Stimulated activated CD4-positive, alpha-beta T cell treated with anti-CD3 and anti-CD28 coated beads, Interleukin-12 subunit alpha, Interleukin-12 subunit beta, amount 100 ng/mL, for 24 hours (primary cell): ENCODE measurements at places on chromosomes 5 and 9.

- no peak for DNase-seq
Measured at GRCh38 chr5:127471211-127471610, 46.2 kb upstream of the PRRC1 start.

DNA sequence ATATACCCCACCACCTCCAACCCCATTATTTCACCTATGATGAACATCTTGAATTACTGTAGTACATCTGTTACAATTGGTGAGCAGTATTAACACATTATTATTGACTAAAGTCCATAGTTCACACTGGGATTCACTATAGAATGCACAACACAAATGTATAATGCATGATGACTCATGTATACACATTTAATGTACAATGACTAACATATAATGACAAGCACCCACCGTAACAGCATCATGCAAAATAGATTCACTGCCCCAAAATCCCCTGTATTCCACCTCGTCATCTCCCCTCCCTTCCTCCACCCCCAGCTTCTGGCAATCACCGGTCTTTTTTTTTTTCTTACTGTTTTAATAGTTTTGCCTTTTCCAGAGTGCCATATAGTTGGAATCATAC is 47.1 kb upstream of the NEK6 start:
- peak; percentile 34 for DNase-seq

GRCh38 chr5:64018966-64019365 is 56.7 kb upstream of the HTR1A start:
- no peak for DNase-seq

DNA sequence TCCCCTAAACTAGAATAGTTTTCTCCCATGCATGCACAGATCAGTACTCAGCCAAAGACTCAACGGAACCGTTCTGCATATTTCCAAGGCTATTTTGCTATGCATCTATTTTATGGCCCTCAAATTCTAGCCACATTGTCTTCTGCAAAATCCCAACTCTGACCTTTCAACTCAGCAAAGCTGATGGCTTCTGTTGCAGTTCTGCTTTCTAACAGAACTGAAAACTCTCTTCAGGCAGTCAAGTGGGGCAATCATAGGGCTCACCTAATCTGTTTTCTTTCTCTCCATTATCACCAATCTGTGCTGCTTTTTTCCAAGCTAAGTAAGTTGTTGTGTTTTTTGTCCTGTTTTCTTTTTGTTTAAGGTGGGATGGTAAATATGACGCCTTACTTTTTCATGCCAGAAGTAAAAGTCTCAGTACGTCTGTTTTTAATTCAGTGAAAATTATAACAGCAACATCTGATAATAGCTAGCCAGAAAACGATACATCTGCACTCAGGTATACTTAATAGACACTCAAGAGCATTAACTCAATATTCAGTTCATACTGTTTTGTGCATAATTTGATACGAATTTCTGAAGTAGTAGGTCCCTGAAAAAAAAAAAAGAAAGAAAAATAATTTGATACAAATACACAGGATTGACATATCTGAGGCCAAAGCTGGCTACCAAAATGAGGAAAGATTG is 454.3 kb downstream of the TLE1 start:
- DNase-seq = no peak

- no peak for DNase-seq
Measured at GRCh38 chr5:85305766-85306165, 921.1 kb upstream of the EDIL3 start.

DNA sequence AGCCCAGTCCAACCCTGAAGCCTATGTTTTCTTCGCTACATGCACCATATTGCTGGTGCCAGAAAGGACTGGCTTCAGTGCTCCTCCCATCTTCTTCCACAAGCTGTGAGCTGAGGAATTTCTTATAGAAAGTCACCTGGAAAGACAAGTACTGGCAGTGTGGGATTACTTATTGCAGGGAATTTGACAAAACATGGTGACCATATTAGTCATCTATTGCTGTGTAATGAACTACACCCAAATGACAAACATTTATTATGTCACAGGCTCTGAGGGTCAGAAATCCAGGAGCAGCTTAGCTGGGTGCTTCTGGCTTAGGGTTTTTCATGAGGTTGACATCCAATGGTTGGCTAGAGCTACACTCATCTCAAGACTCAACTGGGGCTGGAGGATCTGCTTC is 75.5 kb downstream of the ENTREP1 start:
- no peak for DNase-seq

DNA sequence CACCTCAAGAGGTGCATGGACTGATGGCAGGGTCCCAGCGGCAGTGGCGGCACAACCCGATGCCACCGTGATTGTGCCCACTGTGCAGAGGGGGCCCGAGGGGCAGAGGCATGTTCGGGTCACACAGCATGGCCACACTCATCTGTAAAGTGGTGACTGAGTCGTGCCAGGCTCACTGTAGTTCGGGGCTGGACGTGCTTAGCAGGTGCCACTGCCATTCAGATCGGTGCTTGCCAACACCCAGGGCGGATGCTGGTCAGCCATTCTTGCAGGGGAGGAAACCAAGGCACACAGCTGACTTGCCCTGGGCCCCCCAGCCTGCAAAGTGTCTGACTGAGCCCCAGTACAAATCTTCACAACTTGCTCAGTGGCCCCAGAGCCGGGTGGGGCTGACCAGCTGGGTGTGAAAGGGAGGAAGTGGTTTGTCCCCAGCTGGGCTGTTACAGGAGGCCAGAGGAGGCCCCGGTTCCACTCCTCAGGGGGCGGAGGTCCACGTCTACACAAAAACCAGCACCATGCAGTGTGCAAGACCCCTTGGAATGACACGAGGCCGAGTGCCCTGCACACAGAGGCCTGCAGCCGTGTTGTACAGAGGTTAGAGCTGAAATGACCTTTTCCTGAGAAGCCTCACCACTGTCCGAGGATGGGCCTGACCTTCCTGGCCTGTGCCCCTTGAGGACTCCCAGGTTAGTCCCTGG is 17.9 kb downstream of the FGD3 start:
- DNase-seq = no peak

- DNase-seq = no peak
Measured at GRCh38 chr9:130438382-130438981, 6.3 kb upstream of the ASS1 start.

DNA sequence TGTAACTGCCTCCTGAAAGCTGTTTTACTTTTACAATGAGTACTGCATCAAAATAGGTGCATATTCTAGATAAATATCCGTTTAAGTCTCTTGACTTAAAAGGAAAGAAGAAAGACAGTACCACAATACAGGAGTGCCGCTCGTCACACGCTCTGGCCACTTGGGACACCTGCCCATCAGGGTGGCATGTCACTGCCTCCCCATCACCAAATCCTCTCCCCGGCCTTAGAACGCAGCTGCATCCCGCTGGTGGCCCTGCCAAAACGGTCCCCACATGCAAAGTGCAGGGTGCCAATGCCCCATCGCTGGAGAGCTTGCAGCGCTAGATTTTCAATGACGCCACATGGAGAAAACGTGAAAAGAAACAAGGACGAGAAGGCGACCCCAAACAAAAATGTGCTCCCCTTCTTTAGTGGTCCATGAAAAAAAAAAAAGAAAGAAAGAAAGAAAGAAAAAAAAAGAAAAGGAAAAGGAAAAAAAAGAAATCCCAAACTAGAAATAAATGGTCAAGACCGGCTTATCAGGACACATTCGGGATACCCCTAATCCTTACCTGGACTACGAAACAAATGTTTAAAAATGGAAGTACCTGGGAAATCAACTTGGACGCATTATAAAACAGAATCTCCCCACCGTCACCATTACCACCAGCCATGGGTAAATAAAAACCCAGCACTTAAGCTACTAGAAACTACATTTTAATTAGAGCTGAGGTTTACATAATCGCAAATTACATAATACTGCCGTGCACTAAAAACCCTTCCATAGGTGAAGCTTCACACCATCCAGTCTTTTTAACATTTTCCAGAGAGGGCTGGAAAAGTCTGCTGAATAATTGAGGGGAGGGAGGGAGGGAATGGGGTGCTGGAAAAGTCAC is 1.0 kb downstream of the ANKH start:
- DNase-seq = peak; percentile 54

DNA sequence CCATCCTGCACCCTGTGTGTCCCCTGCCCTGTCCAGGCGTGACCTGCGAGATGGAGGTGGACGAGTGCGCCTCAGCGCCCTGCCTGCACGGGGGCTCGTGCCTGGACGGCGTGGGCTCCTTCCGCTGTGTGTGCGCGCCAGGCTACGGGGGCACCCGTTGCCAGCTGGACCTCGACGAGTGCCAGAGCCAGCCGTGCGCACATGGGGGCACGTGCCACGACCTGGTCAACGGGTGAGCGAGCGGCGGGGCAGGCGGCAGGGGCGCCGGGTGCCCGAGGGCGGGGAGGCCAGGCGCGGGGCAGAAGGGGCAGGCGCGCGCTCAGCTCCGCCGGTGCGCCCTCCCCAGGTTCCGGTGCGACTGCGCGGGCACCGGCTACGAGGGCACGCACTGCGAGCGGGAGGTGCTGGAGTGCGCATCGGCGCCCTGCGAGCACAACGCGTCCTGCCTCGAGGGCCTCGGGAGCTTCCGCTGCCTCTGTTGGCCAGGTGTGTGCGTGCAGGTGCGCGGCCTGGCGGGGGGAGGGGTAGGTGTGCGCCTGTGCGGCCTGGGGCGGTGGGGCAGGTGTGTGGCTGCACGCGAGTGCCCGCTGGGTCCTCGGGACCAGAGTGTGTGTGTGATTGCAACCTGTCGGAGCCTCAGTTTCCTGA is 10.0 kb downstream of the CRB2 start:
- no peak for DNase-seq

GRCh38 chr5:145712245-145712644 is 122.9 kb downstream of the PRELID2 start:
- no peak for DNase-seq

DNA sequence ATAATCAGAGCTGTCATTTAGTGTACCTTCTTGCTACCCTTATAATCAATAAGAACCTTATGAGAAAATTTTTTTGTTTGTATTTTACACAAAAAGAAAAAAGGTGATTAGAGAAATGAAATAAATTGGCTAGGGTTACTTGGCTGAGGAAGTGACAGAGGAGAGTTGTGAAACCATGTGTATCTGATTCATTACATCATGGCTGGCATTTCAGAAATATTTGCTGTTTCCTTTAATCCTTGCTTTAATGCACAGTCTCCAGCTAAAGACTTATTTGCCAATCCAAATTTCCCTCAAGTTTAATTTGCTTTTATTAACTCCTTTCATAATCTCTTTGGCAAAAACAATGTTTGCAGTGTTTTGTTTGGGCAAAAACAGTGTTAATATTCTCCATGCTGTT is 543.1 kb downstream of the KIF4B start:
- DNase-seq = no peak

GRCh38 chr5:62779010-62779422 is 200.4 kb downstream of the LRRC70 start:
- DNase-seq = no peak

DNA sequence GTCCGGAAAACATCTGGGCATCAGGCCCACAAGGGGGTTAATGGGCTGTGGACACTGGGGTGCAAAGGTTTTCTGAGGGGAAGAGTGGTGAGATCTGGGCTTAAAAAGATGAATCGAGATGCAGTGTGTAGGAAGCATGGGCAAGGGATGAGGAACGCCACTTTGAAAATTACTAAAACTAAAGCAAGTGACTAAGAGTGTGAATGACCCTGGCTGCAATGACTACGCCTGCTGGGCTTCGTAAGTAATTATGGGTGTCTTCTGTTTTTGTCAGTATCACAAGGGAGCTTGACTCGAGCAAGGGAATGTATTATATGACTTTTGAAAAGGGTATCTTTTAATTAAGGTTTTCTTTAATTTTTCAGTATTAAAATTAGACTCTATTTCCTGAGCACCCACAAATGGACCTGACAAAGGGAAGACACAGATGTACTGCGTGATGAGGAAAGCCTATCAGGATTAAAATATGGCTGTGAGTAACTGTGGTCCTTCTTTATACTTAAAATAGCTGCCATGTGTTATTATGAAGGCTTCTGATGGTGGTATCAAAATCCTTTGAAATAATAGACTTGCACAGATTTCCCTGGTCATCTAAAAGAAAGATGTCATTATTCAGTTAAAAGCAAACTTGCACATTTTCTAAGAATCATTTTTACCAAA is 4.2 kb downstream of the CTXN3 start:
- no peak for DNase-seq

DNA sequence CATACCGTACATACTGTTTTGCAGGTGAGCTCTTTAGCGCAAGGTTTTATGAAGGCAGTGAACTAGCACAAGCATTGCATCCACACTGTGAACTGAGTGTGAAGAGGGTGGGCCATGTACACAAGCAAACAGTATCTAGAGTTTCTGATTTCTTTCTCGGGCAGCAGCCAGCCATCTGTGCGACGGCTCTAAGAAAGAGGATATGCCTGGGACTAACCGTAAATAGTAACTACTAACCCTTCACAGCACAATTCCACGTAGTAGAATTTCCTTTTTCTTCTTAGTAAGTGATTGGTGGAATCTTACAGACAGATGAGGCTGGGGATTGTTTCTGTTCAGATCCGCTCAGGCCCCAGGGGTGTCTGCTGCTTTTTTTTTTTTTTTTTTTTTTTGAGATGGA is 89.0 kb downstream of the DRD1 start:
- no peak for DNase-seq

DNA sequence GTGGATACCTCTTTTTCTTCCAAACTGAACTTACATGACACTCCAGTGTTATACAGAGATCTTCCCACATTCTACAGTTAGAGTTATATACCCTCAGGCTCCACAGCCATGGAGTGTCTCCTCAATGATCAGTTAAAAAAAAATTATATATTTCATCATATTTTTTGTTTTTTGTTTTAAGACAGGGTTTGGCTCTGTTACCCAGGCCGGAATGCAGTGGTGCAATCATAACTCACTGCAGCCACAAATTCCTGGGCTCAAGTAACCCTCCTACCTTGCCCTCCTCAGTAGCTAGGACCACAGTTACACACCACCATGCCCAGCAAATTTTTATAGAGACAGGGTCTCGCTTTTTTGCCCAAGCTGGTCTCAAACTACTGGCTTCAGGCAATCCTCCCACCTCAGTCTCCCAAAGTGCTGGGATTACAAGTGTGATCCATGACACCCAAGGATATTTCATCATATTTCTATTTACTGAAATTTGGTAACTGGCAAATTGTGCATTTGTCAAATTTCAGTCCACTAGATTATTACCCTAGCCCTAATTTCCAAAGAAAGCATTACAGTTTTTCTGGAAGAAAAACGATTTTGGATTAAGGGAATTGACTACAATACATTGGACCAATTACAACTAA is 18.1 kb upstream of the SCAI start:
- DNase-seq = no peak
